Amygdala (tissue), 56 donors: ENCODE measurements at places on chromosomes 11 and 22.

DNA sequence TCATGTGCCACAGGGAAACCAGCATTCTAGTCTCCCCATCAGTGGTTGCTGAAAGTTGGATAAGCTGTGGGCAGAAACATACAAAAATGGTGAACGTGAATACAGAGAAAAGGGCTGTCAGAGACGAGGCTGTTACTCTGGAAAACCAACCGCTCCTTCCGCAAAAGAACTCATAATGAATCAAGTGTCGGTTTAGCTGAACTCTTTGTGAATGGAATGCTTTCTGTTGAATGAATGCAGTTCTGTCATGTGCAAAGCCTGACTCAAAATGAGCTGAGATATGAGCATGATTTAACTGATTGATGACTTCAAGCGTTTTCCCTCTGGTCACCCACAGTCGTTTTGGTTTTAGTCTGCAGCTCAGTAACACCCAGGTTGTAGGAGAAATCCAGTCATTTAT is 298.3 kb downstream of the ETS1 start:
- no peak for DNase-seq

DNA sequence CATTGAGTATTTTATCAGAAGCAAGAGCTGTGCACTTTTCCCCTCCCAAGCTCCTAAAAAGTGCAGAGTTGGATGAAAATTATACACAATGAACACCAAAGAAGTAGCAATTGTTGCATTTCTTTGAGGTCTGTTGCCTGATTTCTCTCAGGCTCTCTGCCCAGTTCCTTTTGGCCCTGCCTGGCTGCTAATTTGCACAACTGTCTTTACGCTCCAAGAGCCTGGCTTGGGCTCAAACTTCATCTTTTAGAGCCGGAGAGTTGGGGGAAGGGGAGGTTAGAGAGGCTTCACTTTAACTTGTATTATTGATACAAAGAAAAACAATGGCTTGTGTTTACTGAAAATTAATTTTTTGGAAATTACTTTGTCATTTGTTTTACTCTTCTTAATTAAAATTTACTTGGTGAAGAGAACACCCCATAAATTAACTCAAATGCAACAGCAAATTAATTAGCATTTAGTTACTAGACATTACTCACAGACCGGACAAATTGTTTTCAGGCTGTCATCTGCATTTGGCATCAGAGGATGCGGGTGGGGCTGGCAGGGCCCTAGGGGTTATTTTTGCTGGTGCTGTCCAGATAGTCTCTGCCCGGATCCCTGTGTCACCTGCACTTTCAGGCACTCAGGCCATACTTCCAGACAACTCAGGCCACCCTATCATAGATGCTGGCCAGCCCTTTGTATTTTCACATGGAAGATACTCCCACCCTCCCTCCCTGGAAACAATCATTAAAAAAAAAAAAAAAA is 407.3 kb downstream of the NXPE2 start:
- DNase-seq: no peak

DNA sequence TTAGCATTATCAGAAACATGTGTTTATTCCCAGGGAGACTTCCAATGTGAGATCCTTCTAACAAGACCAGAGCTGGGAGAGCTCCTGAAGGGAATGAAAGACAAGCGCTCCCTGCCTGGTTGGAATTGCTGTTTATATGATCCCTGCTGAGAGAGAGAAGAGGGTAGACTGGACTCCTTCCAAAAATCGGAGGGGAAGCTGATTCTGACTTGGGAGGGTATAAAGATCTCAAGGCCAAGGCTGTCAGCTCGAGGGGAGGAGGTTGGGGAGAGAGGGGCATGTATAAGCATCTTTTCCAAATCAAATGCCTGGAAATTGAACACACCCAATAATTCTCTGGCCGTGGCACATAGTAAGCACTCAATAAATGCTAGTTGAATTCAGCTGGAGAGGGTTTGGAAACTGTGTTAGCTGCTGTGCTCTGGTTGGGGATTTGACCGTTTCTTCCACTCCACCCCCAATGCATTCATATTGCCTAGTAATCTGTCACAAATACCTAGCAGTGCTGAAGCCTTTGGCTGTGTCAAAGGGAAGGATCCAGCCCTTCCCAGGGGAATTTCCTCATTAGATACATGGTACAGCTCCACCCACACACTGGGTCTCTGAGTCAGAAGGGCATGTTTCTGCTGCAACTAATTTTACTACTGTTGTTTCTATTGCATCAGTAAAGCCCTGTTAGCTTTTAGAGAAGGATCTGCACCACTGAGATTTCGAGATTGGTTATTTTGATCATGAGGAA is 61.5 kb downstream of the CACNG2 start:
- no peak for DNase-seq

DNA sequence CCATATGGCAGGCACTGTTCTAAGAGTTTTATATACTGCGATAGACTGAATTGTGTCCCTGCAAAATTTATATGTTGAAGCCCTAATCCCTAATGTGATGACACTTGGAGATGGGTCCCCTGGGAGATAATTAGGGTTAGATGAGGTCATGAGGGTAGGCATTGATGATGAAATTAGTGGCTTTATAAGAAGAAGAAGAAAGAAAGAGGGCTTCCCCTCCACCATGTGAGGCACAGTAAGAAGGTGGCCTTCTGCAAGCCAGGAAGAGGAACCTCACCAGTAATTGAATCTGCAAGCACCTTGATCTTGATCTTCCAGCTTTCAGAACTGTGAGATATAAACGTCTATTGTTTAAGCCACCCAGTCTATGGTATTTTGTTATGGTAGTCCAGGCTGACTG is 46.6 kb upstream of the TENM4 start:
- no peak for DNase-seq

- DNase-seq: no peak
Observed at GRCh38 chr11:24593332-24593731, 96.5 kb downstream of the LUZP2 start.

DNA sequence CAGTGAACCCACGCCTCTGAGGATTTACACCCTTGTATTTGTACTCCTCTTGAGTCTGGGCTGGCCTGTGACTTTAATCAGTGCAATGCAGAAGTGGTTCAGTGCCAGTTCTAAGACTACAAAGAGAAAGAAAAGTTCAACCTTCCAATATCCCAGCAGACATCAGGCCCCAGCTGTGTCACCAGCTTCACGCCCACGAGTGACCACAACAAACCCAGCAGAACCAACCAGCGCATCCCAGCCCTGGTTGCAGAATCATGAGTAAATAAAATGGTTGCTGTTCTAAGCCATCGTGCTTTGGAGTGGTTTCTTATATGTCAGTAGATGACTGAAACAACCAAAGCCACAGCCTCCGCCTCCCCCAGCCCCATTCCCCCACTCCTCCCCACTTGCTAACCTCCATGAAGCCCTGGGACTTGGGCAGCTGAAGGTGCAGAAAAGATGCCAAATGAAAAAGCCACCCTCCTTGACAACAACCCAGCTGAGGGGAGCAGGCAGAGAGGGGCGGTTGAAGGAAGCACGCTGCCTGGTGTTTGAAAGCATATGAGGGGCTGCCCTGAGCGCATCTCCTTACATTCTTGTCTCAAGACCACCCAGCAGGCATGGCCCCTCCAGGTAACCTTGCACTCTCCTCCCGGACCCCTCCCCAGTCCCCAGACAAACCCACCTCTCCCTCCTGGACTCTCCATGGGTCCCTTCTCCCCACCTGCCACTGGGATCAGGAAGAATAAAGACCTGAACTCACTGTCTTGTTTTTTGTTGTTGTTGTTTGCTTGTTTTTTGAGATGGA is 20.9 kb downstream of the TSKU start:
- DNase-seq: no peak

DNA sequence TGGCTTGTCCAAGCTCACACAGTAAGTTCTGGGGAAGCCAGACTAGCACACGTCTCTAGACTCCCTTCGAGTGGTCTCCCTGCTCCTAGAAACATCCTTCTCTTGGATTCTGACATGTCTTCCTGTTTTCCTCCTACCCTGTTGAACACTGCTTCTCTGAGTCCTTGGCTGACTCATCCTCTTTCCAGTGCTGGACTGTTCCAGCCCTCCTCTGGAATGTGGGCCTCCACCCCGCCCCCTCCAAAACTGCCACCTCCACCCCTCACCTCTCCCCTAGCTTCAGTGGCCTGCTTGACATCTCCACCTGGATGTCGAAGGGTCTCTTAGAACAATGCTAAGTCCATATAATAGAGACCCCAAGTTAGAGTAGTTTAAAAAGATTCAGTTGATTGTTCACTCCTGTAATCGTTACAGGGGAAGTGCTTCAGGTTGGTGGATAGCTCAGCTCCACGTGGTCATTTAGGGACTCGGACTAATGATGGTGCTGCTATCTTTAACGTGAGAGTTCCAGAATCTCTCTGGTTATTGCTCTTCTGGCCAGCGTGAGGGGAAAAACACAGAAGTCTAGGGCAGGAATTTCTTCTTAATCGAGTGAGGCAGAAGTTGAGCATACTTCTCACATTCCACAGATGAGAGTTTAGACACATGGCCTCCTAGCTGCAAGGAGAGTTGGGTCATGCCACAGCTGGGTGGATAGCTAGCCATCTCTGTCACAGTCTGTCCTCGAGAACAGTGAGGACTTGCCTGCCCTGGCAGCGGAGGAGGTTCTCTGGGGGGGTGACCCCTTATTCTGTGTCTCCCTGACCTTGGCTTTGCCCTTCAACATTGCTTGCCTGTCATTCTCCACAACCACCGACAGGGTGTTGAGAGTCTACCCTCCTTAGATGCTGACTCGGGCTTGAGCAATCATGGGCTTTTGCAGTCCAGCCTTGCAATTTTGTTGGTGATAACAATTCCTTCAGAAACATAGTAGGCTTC is 4.7 kb upstream of the C11orf96 start:
- no peak for DNase-seq

- no peak for DNase-seq
Observed at GRCh38 chr11:65426839-65427690, 4.5 kb downstream of the NEAT1 start.

DNA sequence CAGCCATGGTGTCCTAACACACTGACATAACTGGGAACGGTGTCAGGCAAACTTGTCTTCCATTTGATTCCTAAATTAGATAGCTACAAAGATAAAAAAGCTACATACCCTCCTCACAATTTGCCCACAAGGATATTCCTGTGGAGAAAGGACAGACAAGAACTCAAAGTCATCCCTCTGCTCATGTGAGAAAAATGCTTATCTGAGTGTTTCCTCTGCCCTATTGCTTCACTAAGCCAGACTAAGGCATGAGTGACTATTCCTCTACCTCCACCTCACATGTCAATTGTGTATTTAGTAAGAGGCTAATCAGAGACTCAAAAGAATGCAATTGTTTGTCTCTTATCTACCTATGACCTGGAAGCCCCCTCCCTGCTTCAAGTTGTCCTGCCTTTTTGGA is 247.7 kb downstream of the DDX10 start:
- no peak for DNase-seq

GRCh38 chr11:76690736-76691135 is 20.2 kb upstream of the LRRC32 start:
- DNase-seq: no peak

DNA sequence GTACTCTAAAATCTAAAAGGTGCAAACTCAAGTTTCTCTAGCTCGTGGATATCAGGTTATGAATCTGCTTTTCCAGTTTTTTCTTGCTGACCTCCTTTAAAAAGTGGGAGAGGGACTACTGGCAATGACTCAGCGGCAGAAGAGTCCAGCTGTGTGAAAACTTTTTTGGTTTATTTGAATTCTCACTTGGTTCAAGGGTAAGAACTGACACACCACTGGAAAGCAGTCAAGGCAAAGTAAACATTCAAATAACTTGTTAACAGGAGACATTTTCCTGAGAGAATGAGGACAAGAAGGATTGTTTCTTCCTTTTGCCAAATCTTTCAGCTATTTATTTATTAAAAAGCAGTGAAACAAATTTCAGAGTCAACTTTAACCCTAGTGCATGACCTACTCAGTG is 36.1 kb downstream of the CDON start:
- no peak for DNase-seq

GRCh38 chr22:36738416-36739020 is 35.0 kb upstream of the CACNG2 start:
- DNase-seq: no peak

DNA sequence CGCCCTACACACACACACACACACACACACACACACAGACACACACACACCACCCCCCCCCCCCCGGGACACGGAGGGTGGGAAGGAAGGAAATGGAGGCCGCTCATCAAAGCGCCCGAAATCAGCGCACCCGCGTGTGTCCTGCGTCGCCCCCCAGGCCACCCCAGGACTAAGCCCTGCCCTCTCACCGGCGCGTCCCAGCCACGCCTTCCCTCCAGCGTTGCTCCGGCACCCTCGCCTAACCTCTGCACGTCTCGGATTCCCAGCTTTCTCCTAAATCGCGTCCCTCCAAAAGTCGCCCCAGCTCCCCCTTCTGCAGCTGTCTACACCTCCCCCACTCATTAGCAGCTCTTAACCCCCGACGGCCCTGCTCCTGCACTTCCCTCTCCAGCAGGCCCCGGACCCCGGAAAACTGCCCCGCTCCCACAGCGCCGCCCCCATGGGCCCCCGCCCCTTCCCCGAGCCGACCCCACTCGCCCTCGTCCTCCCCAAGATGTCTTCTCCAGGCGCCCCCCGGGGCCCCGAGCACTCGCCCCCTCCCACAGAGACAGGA is 557 bp downstream of the PACSIN2 start:
- DNase-seq: no peak

DNA sequence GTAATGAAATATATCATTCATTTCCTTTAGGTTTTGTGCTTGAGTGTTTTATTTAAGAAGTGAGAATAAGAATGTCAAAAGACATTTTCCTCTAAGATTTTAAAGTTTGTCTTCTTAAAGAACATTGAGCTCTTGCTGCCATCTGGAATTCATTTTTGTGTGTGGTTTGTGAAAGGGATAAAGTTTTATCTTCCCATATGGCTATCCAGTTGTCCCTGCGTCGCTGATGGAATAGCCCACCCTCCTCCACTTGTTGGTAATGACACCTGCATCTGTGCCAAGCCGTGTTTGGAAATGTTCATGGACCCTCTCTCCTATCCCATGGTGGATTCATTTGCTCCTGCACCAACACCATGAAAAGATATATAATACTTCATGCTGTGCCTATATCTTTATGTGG is 901.5 kb downstream of the BRD1 start:
- DNase-seq: no peak

GRCh38 chr11:34987617-34988016 is 71.2 kb downstream of the PDHX start:
- no peak for DNase-seq

DNA sequence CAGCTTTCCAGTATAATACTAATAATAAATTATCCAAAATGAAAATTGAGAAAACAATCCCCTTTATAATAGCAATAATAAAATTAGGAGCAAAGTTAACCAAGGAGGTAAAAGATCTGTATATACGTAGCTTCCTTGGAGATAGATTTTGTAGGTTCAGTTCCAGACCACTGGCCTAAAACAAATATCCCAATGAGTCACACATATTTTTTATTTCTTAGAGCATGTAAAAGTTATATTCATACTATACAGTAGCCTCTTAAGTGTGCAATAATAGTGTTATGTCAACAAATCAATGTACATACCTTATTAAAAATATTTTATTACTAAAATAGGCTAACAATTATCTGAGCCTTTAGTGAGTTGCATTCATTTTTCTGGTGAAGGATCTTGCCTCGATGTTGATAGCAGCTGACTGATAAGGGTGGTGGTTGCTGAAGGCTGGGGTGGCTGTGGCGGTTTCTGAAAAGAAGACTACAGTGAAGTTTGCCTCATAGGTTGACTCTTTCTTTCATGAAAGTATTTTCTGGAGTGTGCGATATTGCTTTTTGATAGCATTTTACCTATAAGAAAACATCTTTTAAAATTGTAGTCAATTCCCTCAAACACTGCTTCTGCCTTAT is 178.5 kb downstream of the ARHGAP42 start:
- DNase-seq: no peak
